NCI-H2107 (cell line): ENCODE measurements at places on chromosomes 13 and 19.

DNA sequence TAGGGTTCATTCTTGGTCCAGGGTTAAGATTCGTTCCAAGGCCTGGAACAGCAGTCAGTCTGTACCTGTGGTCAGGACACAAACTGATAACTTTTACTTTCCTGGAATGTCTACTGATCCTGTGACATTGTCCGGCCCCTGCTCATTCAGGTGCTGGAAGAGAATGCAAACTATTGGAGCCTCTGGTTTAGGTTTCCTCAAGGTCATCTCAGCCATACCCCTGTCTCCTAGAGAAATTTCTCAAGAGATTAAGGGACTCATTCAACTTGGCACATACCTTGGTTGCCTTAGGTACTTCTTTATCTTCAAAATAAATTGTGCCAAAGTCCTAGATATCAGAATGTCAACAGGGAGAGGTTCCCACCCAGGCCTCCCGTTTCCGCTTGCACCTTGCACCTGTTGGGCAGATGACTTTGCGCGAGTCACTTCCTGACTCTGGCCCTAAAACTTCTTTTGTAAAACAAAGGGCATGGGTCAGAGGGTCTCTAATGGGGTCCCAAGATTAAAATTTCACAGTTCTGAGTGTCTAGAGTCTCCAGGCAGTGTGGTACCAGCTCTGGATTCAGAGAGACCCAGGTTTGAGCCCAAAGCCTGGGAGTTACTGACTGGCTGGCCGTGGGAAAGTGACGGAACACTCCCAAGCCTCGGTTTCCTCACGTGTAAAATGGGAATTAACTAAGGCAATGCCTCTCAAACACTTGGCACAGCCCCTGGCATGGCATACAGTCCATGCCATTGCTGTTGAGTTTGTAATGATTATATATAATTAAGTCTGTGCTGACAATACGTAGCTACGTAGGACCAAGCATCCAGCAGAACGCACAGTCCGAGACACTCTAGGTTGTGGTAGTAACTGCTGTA is 25.8 kb upstream of the CYP2S1 start:
- DNase-seq: no peak

GRCh38 chr19:11284515-11284914 is 11.4 kb upstream of the TSPAN16 start:
- DNase-seq: no peak

- DNase-seq: peak; percentile 96
Observed at GRCh38 chr19:5826531-5827341, 12.8 kb downstream of the FUT6 start.

GRCh38 chr13:79183231-79183630 is 222.8 kb downstream of the RBM26 start:
- DNase-seq: no peak

GRCh38 chr13:26020891-26021290 is 30.9 kb downstream of the SHISA2 start:
- DNase-seq: no peak

- DNase-seq: no peak
Observed at GRCh38 chr13:50911081-50911631, 1.6 kb downstream of the RNASEH2B start.

GRCh38 chr19:47693903-47694302 is 19.3 kb upstream of the EHD2 start:
- no peak for DNase-seq

- DNase-seq: no peak
Observed at GRCh38 chr19:6087074-6087571, 23.2 kb downstream of the RFX2 start.

GRCh38 chr13:21885714-21886224 is 214.9 kb downstream of the FGF9 start:
- no peak for DNase-seq
